Fibroblast of skin of back (primary cell): ENCODE measurements at places on chromosomes 5 and 9.

DNA sequence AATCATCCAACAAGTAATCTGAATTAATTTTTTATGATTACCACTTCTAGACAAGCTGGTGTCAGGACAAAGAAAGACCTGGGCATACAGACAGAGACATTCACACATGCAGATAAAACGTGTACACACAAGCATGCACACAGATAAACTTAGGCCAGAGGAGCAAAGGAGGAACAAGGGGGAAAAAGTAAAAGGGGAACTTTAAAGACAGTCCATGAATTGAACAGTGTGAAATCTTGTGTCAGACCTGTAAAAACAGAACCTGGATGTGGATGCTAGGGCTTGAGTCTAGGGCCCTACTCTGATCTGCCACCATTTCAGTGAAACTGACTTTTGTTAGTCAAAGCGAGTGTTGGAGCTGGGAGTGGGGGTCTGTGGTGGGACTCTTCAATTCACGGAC lies 11.2 kb upstream of the ZSWIM6 start:
- no peak for DNase-seq

GRCh38 chr5:141787376-141787775 lies 90.8 kb downstream of the PCDH1 start:
- no peak for DNase-seq

GRCh38 chr5:68818057-68818695 lies 275.6 kb upstream of the SLC30A5 start:
- peak; percentile 13 for DNase-seq

- no peak for DNase-seq
These were observed 144.7 kb upstream of the RAD23B start for GRCh38 chr9:107138261-107138992.

- DNase-seq = peak; percentile 76
These were observed 114.3 kb downstream of the MVB12B start for GRCh38 chr9:126440940-126441339.

DNA sequence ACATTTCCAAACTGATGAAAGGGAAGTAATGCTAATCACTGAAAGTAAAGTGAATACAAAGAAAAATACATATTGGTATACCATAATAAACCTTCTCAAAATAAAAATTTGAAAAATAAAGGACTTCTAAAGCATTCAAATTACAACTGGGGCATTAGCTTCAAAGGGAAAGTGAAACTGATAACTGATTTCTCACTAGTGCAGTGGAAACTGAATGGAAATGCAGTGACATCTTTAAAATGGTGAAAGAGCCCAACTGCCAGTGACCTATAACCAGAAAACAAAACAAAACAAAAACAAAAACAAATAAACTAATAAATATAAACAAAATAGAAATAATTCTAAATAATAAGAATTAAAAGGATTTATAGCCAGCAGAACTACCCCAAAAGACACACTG lies 297.5 kb upstream of the GRIN3A start:
- no peak for DNase-seq

GRCh38 chr9:120197605-120198004 lies 382.4 kb downstream of the CDK5RAP2 start:
- no peak for DNase-seq

GRCh38 chr5:141858079-141858765 lies 20.0 kb downstream of the PCDH1 start:
- no peak for DNase-seq

DNA sequence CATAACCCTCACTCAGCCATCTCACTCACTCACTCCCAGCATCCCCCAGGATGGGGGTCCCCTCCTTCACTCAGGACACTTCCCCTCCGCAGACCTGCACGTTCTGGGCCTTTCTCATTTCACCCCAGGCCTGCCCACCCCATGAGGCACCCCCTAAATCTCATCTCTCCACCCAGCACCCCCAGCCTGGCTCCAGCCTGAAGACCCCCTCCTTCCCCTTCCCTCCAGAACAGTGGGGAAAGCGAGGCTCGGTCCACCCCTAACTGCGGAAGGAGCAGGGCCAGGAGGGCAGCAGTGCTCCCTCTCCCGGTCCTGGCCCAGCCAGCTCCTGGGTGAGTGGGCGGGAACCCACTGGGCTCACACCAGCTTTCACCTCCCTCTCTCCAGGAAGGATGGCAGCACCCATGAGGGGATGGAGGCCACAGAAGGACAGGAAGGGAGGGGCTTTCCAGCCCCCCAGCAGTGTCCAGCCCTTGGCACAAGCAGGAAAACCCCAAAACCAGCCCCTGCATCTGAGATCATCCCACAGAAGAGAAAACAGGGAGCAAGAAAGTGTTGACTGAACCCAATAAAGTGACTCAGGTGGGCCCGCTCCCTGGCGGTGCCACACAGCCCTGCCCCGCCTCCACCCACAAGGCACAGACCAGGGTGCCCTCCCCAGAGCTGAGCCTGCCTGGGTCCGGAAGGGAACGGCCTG lies 55.0 kb downstream of the LRSAM1 start:
- no peak for DNase-seq

DNA sequence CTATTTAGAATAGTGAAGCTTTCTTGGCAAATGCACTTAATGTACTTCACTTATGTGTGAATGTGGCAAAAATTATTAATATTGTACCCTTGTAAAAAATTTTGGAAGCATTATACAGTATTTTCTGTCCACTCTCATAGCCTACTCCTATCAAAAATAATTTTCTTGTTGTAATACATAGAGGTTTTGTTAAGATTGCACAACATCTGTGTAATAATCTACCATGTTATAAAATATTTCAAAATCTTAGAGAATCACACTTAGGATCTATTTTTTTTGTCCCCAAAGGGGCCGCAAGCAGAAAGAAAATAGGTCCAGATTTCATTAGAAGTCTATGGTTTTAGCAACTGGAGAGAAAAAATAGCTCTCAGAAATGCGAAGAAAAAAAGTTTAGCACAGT lies 945.9 kb downstream of the CDH18 start:
- no peak for DNase-seq
